ENCODE measurements at places on chromosomes 2 and 18.

DNA sequence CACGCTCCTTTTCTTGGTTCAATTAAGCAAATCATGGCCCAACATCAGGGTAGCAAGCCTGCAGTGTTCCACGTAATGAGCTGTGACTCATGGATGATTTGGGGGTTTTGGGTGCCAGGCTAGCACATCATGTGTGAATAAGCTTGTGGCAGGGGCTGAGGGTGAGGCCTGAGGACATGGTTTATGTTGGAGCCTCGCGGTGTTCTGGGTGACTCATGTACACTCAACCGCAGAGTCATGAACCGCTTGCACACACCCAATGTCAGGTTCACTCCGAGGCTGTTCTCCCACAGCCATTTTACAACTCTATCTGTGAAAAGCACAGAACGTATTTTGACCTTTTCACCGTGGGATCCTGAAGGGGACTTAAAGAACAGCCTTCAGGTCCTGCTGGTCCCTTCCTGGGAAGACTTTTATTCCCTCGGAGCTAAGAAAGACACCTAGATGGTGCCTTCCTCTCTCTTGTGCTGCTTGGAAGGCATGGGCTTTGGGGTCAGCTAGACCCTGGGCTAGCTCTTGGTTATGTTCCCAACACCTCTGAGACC, 139.9 kb upstream of the ZEB2 start:
- DNase-seq: no peak

DNA sequence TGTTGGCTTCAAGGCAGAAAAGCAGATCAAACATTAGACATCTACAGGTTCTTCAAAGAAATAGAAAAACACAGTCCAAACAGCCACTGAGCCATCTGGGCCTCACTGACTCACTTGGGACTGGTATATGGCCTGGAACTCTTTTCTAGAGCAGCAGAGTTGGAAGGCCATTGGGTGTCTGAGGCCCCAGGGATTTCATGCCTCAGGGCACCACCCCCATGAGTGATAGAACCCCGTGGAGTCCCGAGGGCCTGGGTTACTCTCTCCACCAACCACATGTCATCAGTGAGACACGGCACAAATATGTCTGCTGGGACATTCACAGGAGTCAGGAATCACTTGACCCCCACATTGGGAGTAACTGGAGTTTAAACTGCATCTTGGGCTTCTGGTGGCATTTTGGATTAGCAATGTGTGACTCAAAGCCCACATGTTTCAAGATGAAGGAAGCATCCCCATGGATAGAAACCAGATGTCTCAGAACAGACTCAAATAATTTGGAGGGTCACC, 44.0 kb downstream of the CAPN13 start:
- no peak for DNase-seq

DNA sequence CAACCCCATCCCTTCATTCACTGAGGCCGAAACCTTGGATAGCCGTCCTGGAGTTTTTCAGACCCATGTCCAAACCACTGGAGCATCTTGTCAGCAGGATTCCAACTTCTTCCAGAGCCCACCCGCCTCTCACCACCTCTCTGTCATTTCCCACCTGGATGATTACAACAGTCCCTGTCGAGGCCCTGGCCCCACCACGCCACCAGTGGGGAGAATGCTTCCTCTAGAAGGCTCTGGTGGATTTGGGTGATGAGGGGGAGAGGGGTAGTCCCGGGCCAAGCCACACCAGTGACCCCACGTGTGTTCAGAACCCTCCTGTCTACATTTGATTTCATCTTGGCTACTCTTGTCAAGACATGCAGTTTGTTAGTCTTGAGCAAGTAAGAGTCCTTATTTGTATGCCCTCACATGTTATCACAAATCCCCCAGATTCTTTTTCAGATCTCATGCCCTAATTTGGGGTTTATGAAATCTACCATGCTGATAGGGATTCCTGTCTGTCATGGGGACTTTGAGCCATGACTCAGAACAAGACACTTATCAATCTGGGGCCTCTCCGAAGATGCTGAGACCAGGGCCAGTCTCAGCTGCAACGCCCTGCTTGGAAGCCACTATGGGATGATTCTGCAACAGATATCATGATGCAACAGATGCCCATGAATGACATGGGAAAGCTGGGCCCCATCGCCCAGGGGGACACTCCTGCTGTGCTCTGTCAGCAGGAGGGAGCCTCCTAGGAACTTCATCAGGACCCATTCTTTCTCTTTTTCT, 186.1 kb downstream of the ZFP36L2 start:
- no peak for DNase-seq

- DNase-seq: no peak
Observed at GRCh38 chr2:190789074-190790004, 91.3 kb upstream of the GLS start.
